ENCODE measurements at places on chromosomes 13 and 19.
A peak's percentile ranks its signal among the peaks of the same experiment; 100 is the strongest.

DNA sequence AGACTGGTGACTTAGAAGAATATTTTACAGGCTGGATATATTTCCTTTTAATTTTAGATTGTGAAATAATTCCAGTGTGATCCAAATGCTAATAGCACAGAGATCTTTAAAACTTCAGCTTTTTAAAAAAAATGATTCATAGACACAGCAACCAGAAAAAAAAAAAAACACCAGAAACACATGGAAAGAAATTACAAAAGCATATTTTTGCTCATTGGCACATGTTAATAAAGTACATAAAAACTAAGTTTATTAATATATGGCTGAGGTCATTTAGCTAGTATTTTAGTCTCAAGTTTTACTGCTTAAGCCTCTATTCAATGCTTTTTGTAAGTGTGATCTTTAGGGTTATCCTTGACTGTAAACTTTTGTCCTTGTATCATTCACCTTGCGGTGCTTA, 577 bp downstream of the MYO16 start:
- DNase-seq: no peak

DNA sequence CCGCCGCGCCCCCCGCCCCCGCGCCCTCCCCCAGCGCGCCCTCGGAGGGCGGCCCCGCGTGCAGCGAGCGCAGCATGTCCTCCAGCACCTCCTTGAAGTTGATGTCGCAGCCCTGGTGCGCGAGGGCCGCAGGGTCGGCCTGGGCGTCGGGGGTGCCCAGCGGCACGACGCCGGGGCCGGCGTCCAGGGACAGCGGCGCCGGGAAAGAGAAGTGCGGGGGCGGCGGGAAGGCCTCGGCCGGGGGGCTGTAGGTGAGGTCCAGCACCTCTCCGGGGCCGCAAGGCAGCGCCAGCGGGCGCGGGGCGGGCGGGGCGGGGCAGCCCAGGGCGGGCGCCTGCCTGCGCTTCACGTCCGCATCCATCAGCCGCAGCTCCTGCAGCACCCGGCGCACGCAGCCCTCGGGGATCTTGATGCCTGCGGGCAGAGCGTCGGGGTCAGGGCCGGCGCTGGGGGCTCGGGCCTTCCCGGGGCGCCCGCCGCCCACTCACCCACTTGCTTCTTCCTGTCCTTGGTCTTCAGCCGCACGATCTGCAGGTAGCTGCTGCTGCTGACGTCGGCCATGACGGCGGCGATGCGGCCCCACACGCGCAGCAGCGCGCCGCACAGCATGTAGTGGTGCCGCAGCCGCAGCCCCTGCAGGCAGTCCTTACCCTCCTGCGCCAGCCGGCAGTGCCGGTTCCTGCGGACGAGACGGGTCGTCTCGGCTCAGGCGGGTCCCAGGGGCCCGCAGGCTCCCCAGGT, 4.7 kb downstream of the GPX4 start:
- no peak for DNase-seq

GRCh38 chr19:8468124-8468523, 23.3 kb downstream of the HNRNPM start:
- no peak for DNase-seq

DNA sequence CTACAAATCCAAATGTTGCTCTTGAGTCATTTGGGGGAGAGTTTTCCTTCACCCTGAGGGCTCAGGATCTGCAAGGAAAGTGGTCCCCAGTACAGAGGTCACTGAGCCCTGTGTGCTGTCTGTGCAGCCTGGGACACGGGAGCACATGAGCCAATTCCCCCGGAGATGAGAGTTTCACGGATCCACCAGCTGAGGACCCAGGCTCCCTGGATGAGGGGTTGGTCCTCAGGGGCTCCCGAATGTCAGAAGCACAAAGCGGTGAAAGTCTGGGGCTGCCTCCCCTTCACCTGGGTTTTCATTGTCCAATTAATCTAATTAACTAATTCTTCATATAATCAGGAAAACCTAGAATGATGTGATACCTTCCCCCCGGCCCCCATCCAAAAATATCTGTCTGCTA, 13.6 kb upstream of the LILRB2 start:
- DNase-seq: no peak

DNA sequence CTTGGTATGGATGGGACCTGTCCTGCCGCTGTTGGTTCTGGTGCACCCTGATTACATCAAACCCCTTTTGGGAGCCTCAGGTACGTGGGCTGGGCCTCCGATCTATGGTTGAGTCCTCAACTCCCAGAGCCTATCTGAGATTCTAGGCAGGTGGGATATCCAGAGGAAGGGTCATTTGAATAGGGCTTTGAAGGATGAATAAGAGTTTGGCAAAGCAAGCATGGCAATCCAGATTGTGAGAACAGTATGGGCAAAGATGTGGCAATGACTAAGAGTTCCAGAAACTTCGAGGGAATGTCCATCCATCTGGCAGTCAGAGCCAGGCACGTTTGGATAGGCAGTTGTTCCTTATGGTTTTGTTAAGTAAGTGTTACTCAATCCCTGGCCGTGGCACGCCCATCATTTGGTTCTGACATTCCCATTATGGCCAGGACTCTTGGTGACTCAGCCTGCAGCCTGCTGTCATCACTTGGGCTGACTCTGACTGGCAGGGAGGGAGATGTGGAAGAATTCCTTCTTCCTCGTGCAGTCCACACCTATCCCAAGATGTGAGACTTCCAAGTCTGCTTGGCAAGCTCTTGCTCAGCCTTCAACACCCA, 21.5 kb downstream of the CYP4F22 start:
- DNase-seq: no peak

- no peak for DNase-seq
Measured at GRCh38 chr13:84366506-84366905, 484.2 kb upstream of the SLITRK1 start.

GRCh38 chr19:56566904-56567273, 379 bp upstream of the ZNF470 start:
- peak; percentile 6 for DNase-seq

DNA sequence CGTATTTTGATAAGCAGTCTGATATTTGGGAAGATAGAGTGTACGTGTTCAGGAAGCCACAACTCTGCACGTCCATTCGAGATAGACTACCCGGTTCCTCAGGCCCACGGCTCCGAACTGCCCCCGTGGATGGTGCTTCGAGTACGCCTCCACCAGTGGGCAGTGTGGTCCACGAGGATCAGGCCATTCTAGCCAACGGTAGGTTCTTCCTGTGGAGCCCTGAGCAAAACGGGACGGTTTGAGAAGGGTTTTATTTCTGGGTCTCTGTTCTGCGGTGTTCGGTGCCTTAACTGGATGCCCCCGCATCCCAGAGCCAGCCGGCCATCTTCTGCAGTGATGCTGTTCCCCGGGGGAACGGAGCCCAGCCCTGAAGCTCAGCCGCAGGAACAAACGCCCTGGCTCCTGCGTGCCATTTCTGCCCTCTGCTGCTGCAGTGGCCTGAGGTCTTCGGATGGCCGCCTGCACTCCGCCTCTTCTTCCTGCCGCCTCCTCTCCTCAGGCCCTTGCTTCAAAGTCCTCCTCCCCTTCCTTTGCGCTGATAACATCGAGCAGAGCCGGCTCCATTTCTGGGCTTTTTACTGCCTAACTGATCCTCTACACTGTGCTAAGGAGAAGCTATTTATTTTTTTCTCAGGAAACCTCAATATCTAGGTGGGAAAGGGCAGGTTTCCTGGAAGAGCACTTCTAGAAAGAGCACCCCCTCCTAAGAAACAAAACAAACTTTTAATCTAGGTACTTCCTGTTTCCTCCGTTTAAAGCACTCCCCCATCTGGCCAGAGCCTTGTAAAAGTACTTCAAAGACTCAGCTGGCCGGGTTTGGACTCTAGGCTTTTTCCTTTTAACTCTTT, 36.2 kb upstream of the SLC46A3 start:
- no peak for DNase-seq

DNA sequence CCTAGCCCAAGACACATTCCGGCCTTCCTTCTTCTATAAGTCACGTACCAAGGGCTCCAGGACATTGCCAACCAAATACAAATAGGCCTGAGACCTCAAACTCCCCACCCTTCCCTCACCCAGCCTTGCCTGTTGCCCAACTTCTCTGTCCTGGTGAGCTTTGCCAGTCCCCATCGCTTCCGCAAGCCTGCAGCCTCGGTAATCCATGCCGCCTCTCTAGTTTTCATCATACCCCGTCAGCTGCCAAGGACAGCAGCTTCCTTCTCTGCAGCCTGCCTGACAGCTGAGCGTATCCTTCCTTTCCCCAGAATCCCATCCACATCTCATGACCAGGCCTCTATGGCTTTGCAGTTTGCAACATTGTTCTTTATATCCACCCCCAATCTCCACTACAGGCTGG, 36.6 kb upstream of the POMP start:
- DNase-seq: no peak

- DNase-seq: no peak
Measured at GRCh38 chr19:1856698-1857603, 6.4 kb downstream of the KLF16 start.

DNA sequence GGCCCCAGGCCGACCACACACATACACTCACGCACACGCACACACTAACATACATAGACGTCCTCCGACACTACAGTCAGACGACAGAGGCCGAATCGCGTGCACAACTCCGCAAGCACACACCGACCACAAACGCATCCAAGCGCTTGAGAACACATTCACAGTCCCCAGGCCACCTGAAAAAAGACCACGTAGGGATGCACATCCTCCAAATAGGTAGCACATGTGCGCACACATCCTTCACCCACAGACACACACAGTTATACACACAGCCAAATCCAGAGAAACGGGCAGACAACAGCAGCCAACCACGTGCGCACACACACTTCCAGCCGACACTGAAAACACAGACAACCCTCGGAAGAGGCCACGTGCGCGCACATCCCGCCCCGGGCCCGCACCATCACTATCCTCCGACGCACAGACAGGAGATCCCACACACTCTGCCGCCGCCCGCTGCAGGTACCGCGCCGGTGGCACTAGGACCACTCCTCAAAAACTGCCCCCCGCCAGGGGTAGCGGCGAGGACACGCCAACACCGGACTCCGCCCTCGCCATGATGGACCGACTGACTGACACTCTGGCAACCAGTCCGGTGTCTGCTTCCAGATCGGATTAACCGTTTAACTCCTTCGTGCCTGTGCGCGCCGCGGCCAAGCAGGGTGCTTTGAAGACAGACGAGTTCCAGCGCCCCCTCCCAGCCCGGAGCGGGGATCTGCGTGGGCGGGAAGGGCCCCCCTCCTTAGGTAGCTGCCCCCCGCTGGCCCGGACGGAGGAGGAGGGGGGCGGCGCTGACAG, 493 bp upstream of the PDE4A start:
- DNase-seq: no peak

DNA sequence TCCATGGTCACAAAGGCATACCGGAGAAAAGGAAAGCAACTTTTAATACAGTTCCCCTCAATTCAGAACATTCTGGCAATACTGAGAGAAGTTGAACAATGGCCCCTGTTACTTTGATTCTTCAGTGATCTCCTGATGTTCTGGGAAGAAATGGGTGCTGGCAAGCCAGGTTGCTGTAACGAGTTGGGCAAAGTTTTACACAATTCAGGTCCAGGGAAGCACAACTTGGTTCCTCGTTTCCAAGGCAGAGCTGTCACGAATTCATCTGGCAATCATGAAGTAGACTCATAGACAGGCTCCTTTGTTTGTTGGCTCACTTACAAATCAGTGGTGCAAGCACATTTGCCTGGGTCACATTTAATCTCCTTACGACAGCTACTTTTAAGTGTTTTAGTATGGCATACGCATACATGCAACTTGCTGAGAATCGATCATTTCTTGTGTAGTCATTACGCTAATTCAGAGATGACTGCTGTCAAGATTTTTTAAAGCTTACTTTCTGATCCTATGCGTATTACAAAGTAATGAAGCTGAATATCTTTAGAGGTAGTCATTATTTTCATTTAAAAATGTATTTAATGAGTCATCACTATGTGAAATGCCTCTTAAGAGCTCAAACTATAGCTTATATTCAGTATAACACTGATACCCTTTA, 174.7 kb downstream of the GPC5 start:
- DNase-seq: no peak

GRCh38 chr19:33303791-33304345, 1.5 kb upstream of the CEBPA start:
- no peak for DNase-seq

- peak; percentile 13 for DNase-seq
Measured at GRCh38 chr19:49809160-49809940, 3.7 kb downstream of the FUZ start.

- no peak for DNase-seq
Measured at GRCh38 chr19:16233836-16234551, 36.3 kb downstream of the AP1M1 start.

- no peak for DNase-seq
Measured at GRCh38 chr13:98240135-98240534, 63.1 kb upstream of the RNF113B start.

GRCh38 chr13:46749951-46750350, 47.0 kb downstream of the ESD start:
- DNase-seq: no peak

GRCh38 chr19:47697863-47698609, 15.2 kb upstream of the EHD2 start:
- DNase-seq: no peak

GRCh38 chr19:35882114-35882832, 13.9 kb downstream of the APLP1 start:
- DNase-seq: no peak

DNA sequence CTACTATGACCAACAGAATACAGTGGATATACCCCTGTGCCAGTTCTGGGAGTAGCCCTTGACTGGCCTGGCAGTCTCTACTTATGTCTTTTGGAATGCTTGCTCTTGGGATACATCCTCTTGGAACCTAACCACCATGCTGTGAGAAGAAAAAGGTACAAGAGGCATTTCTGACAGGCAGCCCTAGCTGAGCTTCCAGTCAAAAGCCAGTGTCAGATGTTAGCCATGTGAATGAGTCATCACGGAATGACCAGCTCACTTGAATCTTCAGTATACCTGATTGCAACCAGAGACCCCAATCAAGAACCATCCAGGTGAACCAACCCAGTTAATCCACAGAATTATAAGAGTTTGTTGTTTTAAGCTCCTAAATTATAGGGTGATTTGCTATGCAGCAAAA, 4.1 kb downstream of the CCDC169 start:
- DNase-seq: no peak

- no peak for DNase-seq
Measured at GRCh38 chr13:31972453-31972852, 59.1 kb upstream of the FRY start.

DNA sequence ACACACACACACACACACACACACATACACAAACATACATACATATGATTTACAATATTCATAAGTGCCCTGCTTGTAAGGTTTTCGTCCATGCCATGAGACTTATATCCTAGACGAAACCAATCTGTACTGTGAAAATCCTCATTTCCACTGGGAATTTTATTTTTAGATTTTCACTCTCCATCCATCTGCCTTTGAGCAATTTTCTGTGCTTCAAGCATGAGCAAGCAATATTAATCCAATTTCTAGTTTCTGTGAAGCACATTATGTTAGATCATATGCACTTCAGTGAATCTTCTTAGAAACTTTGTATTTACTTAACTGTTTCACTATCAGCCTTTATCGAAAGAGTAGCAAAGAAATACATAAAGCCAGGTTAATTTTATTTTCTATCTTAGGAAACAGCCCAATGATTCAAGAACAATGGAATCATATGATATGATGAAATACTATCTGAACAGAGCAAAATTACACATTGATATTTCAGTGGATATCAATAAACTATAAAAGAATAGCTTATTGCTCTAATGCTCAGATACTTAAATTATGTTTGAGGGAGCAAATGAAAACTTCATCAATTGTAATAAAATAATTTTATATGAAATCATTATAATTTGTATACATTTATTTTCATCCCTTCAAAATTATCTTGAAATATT, 1100.7 kb upstream of the MIR17HG start:
- no peak for DNase-seq

- no peak for DNase-seq
Measured at GRCh38 chr19:49061000-49061399, 3.5 kb upstream of the CGB7 start.

All from activated T-helper 1 cell treated with anti-CD3 and anti-CD28 coated beads, Interleukin-2, amount 50 U/mL, for 16 hours (primary cell).